ENCODE measurements at places on chromosomes 7 and 10. TPM values are rescaled to one million over a fixed set of nuclear protein-coding genes. Genes with fewer than 3 reads are reported as not detected.

Gene GIMAP5
- 29.1 TPM for total RNA-seq

Gene GDF2
- total RNA-seq: not detected

Gene PHYH
- total RNA-seq: 12.1 TPM

Gene ANKRD1
- total RNA-seq: not detected

Gene ZNF655
- 44.2 TPM for total RNA-seq

Gene SORBS1
- 3.5 TPM for total RNA-seq

Gene ERVW-1
- under 0.01 TPM for total RNA-seq

Gene STAG3
- total RNA-seq: 0.81 TPM

Gene NEUROG3
- total RNA-seq: under 0.01 TPM

DNA sequence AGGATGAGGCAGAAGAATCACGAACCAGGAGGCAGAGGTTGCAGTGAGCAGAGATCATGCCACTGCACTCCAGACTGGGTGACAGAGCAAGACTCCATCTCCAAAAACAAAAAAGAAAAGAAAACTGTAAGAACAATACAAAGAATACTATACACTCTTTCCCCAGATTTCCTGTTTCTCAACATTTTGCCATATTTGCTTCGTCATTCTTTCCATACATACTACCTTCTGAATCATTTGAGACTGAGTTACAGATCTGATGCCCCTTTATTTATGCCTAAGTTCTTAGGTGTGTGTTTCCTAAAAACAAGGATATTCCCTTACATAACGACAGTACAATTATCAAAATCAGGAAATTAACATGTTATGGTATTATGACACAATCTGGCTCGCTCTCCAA is 168.4 kb upstream of the CELF2 start:
- DNase-seq: no peak

DNA sequence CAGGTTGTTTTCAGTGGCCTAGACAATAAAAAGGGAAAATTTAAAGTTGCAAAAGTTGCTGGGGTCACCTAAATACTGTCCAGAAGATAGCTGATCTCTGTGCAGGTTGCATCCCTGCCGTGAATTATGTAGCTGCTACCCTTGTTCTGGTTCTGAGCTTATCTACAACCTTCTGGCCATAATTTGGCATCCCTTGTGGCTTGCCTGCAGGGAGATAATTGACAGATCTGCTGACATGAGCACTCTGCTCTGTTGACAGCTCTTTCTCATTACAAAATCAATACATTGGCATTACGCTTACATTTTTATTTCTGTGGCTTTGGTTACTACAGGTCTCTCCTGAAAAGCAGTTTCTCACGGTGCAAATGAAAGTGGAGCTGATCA is 29.3 kb upstream of the HECTD2 start:
- no peak for DNase-seq

GRCh38 chr7:155974186-155974897 is 162.1 kb upstream of the SHH start:
- no peak for DNase-seq

- DNase-seq: no peak
These were observed 81.7 kb upstream of the EFCAB10 start for GRCh38 chr7:105662998-105663397.

DNA sequence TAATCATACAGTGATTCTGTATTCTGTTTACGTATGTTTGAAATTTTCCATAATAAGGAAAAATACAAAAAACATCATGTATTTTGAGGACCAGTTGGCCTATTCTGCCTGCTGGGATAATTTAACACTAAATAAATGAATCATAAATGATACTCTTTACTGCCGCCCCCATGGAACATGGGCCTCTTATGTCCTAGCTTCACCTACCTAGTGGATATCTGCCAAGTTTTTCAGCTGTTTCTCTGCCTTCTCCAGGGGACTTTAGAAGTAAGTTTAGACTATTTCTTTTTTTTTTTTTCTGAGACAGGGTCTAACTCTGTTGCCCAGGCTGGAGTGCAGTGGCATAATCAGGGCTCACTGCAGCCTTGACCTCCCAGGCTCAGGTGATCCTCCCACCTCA is 10.4 kb downstream of the NFE2L3 start:
- no peak for DNase-seq

DNA sequence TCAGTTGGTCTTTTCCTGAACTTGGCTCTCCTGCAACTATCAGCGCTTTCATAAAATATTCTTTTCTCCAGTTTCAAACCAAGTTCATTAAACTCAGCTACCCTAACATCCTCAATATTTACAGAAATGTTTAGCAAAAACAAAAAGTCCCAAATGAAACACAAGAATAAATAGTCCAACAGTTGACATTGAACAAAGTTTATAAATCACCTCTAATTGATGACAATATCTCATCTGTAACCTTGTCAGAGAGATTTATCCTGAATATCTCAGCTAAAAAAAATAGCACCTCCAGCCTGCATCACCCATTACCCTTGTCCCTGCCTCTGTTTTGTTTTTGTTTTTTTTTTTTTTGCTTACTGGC is 76.1 kb downstream of the ANK3 start:
- no peak for DNase-seq

GRCh38 chr10:69895759-69896158 is 94.1 kb downstream of the COL13A1 start:
- no peak for DNase-seq

GRCh38 chr10:101859530-101859929 is 15.9 kb upstream of the KCNIP2 start:
- no peak for DNase-seq

GRCh38 chr7:103573479-103574058 is 127.6 kb upstream of the SLC26A5 start:
- DNase-seq: peak; percentile 10
